ENCODE measurements at places on chromosomes 16 and 17.

DNA sequence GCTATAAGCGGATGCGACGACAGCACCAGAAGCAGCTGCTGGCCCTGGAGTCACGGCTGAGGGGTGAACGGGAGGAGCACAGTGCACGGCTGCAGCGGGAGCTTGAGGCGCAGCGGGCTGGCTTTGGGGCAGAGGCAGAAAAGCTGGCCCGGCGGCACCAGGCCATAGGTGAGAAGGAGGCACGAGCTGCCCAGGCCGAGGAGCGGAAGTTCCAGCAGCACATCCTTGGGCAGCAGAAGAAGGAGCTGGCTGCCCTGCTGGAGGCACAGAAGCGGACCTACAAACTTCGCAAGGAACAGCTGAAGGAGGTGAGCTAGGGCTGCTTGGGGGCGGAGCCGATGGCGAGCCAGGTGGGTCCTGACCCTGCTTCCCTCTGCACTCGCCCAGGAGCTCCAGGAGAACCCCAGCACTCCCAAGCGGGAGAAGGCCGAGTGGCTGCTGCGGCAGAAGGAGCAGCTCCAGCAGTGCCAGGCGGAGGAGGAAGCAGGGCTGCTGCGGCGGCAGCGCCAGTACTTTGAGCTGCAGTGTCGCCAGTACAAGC lies 10.1 kb downstream of the HIRIP3 start:
- DNase-seq = no peak

- DNase-seq = no peak
Observed at GRCh38 chr17:17395246-17395802, 81.5 kb upstream of the MED9 start.

- DNase-seq = peak; percentile 69
Observed at GRCh38 chr17:76271669-76272540, 6.8 kb downstream of the UBALD2 start.

GRCh38 chr16:52837251-52837650 lies 215.4 kb downstream of the CHD9NB start:
- no peak for DNase-seq

- no peak for DNase-seq
Observed at GRCh38 chr17:72634621-72635020, 457.9 kb downstream of the SLC39A11 start.

DNA sequence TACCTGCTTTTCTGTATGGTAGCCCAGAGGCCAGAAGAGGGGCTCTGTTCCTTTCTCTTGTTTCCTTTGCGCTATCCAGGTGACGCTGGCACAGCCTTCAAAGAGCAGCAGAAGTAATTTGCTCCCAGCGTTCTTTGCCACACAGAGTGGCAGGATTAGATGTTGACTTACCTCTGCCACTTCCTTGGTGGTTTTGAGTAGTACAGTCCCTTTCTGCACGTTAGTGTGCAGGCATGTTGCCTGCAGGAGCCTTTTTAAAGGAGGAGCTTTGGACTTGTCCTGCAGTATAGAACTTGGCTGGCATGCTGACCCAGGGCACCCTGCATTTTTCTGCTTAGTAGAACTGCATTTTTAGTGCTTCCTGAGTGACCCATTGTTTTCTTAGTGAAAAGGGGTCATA lies at the start of gene ABCC11:
ABCC11 (minus strand) TSS at position 229 of the 400 bp plus-strand sequence. CDS start 15,618 bp downstream, outside the sequence.
- DNase-seq = no peak

GRCh38 chr17:7848131-7848579 lies 6.7 kb upstream of the TMEM88 start:
- no peak for DNase-seq

GRCh38 chr16:67248401-67249177 lies at the start of gene SLC9A5:
Gene SLC9A5 (plus strand): TSS chr16:67248979. CDS start chr16:67249015, 36 bp downstream.
- DNase-seq = no peak

DNA sequence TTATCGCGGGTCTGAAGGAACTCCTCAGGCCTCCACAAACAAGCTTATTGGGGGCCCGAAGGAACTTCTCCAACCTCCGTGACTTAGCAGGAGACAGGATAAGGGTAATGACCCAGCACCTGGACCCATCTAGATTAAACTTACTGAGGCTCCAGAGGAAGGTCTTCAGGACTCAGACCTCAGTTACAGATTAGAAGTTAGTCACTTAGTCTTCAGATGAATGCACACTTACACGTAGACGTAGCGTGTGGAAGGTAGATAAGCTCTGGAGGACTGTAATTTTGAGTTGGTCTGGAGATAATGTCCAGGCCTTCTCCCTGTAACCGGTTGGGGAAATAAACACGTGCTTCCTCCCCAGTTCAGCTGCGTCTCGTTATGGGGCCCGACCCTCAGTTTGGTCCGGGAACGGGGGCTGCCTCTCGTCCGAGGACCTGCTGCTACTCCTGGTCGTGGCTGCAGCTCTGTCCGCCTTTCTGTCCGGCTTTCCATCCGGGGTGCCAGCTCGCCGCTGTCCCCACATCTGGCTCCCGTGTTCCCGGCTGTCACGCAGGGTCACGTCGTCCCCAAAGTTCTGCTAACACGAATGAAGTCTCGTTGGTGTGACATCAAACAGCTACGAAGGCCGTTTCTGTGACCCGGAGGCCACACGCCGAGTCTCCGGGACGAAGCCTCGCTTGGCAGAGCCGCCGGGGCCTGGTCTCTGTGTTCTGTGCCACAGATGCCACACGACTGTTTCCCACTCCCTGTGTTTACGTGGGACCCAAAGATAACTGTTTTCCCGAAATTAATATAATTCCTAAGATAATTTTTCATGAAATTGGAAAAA lies 11.8 kb upstream of the SECTM1 start:
- DNase-seq = no peak

DNA sequence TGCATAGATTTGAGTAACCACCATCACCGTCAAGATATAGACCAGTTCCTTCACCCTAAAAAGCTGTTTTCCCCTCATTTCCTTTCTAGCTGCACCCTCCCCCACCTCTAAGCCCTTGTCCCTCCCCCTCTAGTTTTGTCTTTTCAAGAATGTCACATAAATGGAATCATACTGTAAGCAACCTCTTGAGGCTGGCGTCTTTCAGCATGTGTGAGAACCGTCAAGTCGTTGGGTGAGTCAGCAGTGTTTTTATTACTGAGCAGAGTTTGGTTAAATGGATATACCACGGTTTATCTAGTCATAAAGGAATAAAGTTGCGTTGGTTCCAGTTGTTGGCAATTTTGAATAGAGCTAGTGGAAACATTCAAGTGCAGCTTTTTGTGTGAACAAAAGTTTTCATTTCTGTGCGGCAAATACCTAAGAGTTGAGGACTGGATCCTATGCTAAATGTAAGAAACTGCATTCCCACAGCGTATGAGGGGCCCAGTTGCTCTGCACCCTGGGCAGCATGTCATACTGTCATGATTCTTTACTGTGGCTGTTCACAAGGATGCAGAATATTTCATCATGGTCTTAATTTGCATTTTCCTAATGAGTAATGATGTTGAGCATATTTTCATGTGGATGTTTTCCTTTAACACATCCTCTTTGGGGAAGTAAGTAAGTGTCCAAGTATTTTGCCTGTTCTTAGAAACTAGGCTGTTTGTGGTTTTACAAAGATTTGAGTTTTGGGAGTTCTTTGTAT lies 264.3 kb downstream of the CPPED1 start:
- DNase-seq = no peak

- peak; percentile 42 for DNase-seq
Observed at GRCh38 chr16:2475413-2476344, 752 bp downstream of the TBC1D24 start.

DNA sequence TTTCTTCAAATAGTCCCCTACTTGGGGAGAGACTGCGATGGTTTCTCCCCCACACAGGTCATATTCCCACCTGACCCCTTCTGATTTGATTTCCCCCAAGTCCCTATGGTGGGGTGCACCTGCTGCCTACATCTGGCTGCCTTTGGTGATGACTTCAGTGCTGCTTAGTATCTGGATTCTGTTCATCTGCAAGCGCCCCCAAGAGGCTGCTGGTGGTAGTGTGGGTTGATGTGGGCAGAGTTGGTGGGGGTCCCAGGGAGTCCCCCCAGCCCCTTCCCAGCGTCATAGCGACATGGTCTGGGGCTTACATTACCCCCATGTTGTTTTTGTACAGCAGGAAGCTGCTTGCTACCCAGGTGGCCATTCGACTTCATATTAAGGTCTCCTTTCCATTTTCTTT lies 99.2 kb downstream of the NTN1 start:
- no peak for DNase-seq

DNA sequence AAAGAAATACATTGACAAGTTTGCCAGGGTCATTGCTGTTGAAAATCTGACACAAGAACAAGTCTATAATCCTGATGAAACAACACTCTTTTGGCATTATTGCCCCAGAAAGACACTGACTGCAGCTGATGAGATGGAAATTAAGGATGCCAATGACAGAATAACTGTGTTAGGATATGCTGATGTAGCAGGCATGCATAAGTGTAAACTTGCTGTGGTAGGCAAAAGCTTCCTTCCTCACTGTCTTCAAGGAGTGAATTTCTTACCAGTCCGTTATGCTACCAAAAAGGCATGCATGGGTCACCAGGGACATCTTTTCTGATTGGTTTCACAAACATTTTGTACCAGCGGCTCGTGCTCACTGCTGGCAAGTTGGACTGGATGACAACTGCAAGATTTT lies 10.5 kb downstream of the GDPD1 start:
- no peak for DNase-seq

DNA sequence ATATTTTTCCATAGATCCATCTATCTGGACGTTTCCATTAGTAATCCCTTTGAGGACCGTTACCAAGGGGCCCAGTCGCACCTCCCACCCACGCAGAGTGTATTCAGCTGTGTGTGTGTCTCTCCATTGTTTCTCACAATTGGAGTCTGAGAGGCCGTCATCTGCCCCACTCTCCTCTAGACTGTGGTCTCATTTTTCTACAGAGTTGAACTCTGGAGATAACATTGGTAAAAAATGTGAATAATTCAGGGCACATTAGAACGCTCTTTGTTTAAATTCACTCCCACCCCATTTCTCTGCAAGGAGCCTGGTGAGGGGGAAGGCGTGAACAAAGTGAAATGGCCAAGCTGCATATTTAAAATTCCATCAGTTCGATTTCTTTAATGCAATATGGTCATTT lies 333.1 kb upstream of the MAF start:
- no peak for DNase-seq

- no peak for DNase-seq
Observed at GRCh38 chr16:66610111-66610820, 5.8 kb downstream of the CMTM3 start.

DNA sequence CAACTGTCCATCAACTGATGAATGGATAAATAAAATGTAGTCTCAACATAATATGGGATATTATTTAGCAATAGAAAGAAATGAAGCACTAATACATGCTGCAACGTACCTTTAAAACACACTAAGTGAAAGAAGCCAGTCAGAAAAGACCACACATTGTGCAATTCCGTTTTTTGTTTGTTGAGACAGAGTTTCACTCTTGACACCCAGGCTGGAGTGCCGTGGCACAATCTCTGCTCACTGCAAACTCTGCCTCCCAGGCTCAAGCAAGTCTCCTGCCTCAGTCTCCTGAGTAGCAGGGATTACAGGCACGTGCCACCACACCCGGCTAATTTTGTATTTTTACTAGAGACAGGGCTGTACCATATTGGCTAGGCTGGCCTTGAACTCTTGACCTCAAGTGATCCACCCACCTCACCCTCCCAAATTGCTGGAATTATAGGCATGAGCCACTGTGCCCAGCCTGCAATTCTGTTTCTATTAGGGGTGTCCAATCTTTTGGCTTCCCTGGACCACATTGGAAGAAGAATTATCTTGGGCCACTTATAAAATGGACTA lies 40.1 kb downstream of the SCNN1B start:
- no peak for DNase-seq

GRCh38 chr17:55706808-55707773 lies 15.6 kb downstream of the TMEM100 start:
- no peak for DNase-seq
